ENCODE measurements at places on chromosomes 3 and 15. TPM values are rescaled to one million over a fixed set of nuclear protein-coding genes. Genes with fewer than 3 reads are reported as not detected.
A peak's percentile ranks its signal among the peaks of the same experiment; 100 is the strongest.

The ERICH6 gene
- total RNA-seq = not detected

The PRR23E gene
- total RNA-seq = not detected

- DNase-seq = no peak
Measured at GRCh38 chr3:86245360-86245759, 745.6 kb downstream of the VGLL3 start.

DNA sequence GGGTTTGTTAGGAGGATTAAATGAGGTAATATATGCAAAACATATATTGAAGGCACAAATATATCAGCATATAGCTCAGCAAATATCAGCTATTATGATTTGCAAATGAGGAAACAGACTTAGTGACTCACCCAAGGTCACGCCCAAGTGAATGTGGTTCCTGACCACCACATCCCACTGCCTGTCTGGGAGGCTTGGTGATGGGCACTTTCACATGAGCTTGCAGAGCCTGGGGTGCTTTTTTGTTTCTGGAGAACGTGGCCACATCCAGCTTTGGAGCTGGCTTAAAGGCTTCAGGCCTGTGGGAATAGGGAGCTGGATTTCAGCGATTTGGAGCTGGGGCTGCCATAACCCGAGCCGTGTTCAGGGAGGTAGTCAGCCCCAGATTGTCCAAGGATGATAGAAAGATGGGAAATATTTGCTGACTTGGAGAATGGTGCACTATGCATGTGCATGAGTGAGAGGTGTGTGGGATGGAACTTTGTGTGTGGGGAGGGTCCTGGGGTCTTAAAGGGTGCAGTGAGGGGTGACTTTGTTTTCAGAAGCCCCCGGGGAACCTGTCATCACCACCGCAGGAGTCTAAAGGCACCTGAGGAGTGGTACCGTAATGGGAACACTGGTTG lies 12.0 kb upstream of the FGD5 start:
- no peak for DNase-seq

GRCh38 chr3:192857260-192857661 lies 60.4 kb downstream of the MB21D2 start:
- no peak for DNase-seq

DNA sequence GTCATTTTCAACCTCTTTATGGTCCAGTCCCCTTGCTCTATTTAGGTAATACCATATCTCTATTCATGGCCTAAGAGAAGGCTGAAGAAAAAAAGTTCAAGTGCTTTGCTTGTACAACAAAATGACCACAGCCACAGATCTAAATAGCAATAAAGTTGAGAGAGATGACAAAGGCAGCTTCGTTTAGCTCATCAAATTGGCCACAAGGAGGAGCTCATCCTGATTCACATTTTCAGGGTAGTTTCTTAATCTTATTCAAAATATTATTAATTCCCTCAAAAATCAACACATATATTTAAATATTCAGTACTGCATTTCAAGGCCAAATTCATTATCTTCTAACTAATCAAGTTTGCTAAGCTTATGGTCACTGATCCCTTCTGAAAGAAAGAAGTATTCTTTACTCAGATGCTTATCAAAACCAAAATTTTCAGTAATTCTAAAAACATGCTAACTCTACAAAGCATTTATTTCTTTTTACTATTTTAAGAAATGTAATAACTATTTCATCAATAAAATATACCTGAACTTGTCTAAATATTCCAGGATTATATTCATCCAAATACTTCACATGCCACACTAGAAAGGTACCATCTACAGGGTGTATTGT lies 85.5 kb downstream of the DMXL2 start:
- no peak for DNase-seq

The GOLGA8T gene
- total RNA-seq = 1.4 TPM

The ZDHHC23 gene
- total RNA-seq = 2.2 TPM

DNA sequence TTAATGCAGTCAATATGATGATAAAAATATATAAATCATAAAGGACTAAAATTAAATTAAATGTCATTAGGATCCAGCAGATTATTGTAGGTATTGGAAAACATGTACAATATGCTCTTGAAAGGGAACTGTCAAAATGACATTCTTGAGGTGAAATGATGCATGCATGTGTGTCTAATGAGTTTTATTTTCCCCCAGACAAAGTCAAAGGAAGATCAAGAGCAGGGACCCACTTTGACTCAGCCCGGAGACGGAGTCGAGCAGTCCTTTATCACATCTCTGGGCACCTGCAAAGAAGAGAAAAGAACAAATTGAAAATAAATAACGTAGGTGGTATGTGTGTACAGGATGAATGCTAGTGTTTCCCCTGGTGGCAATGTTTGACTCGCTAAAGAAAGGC lies 194.1 kb downstream of the KCNH8 start:
- DNase-seq = no peak

The LYZL4 gene
- not detected for total RNA-seq

- no peak for DNase-seq
Measured at GRCh38 chr15:70054366-70054765, 43.4 kb downstream of the TLE3 start.

DNA sequence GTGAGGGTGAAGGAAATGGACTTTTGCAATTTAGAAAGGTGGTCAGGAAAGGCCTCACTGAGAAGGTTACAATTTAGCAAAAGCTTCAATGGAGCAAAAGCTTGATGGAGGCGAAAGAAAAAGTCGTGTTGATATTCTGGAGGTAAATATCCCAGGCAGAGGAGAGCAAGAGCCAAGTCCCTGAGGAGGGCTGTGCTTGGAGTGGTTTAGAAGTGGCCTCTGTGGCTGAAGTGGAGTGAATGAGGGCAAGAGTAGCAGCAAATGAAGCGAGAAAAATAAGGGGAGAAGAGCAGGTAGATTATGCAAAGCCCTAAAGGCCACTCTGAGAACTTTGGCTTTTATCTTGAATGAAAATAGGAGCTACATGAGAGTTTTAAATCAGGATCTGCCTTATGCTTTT lies 54.1 kb downstream of the GUCA1C start:
- no peak for DNase-seq

- DNase-seq = no peak
Measured at GRCh38 chr15:37537802-37538201, 396.6 kb upstream of the TMCO5A start.

GRCh38 chr3:125602752-125603649 lies 7.7 kb upstream of the OSBPL11 start:
- no peak for DNase-seq

The CTXN2 gene
- total RNA-seq = not detected

DNA sequence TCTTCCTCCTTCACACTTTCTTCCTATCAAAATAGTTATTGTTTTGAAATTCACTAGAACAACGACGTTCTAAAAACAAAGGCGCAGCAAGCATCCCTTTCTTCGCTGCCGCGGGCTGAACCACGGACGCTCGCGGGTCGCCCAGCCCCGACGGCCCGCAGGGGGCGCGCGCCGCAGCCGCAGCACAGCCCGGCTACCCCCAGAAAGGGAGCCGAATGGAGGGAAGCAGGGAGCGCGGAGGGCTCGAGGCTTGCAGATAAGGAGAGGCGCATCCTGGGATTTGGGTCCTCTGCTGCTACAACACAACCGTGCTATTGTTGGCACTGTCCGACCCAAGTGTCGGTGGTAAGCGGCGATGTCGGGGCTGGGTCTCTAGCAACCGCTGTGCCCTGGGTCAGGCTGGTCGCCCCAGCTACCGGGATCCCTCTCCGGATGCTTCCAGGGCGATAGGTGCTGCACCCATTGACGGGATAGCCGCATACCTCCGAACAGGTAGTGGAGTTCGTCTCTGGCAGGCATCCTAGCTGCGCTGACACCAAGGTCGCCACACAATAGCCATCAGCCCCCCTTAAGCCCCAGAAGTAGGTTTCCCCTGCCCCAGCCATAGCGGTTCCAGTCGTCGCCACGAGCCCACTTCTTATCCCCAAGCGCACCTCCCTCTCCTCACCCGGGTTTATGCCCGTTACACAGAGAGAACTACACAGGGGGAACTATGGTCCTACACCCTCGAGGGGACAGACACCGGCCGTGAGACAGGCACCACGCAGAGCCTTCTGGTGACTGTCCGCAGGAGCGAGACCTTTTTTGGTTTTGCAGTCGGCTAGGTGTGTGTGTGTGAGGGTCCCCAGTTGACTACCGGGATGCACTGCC lies 6.0 kb downstream of the ONECUT1 start:
- no peak for DNase-seq

DNA sequence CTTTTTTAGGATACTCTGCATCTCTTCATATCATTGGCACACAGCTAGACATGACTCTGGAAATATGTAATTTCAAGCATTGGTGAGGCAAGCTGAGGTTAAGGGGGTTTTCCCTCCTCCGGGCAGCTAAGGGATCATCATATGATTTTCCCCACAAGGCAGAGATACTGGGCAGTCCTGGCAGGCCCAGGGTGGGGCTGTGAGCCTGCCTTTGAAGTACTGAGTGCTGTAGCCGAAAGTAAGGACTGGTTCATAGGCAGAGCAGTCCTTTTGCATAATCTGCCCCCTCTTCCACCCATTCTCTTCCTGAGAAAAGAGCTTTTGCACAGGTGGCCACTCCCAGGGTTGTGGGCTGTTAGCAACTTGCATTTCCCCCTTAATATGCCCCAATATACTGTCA lies 168.8 kb upstream of the MANF start:
- DNase-seq = no peak

The POLR2M gene
- 51.2 TPM for total RNA-seq

The IGDCC3 gene
- total RNA-seq = not detected

GRCh38 chr3:9791127-9791526 lies 1.1 kb downstream of the TADA3 start:
- no peak for DNase-seq

The XYLB gene
- 1.6 TPM for total RNA-seq

GRCh38 chr15:77538027-77538451 lies 94.7 kb downstream of the LINGO1 start:
- DNase-seq = no peak

DNA sequence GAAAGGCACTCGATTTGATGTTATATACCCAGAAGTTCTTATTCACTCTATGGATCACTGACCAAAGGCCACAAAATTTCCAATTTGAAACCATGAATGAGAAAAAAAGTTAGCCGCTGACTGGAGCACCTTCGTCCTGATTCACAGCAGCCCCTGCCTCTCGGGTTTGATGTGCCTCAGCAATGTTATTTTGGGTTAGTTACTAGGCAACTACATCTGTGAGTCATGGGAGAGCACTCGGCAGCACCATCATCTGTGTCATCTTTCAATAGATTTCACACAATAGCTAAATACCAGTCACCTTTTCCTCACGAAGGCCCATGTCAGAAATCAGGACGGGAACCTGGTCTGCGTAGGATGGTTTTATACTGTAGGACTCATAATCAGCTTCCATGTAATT lies 269.2 kb downstream of the ZBBX start:
- DNase-seq = peak; percentile 17

- DNase-seq = no peak
Measured at GRCh38 chr15:81152339-81152738, 18.3 kb downstream of the CFAP161 start.

GRCh38 chr3:107913701-107914100 lies 177.1 kb downstream of the CD47 start:
- DNase-seq = no peak

- no peak for DNase-seq
Measured at GRCh38 chr15:73357999-73358665, 10.6 kb downstream of the HCN4 start.

DNA sequence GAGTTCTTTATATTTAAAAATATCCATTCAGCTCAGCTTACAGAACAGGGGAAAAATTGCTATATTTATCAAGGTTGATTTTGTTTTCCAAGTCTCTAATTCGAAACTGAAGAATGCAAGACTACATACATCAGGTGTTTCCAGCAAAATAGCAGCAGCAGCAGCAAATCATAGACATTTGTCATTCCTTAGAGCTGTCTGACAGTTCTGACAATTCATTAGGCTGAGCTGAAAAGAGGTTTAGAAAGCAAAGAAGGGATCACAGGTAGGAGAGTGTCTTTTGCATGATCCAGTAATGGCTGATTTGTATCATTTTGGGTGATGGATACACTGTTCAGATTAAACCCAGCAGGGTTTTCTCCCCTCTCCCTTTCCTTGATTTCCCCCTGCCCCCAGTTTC lies 545.7 kb downstream of the MCTP2 start:
- DNase-seq = no peak

GRCh38 chr15:62726461-62726860 lies 316.1 kb upstream of the TPM1 start:
- no peak for DNase-seq

- DNase-seq = no peak
Measured at GRCh38 chr15:77607111-77607893, 25.4 kb downstream of the LINGO1 start.

The CTNNB1 gene
- total RNA-seq = 169 TPM

The DLL4 gene
- 8.5 TPM for total RNA-seq

DNA sequence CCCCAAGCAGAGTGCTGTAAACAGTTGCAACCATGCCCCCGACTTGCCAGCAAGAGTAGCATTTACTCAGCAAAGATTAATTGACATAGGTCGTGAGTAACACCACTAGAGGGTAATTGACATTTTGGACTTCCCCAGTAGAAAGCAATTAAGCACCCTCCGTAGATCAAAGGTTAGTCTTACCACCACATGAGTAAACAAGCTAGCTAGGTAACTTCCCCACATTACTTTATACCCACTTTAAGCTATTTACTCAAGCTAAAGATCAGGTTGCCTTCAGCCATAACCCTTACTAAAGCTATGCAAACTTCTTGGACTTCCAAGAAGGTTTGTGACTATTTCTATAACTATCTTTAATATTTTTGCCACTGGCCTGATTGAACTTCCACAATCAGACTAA lies 1072.7 kb downstream of the OTOL1 start:
- no peak for DNase-seq

The MESD gene
- total RNA-seq = 19.4 TPM

GRCh38 chr15:61556037-61556648 lies 327.0 kb upstream of the RORA start:
- DNase-seq = no peak

DNA sequence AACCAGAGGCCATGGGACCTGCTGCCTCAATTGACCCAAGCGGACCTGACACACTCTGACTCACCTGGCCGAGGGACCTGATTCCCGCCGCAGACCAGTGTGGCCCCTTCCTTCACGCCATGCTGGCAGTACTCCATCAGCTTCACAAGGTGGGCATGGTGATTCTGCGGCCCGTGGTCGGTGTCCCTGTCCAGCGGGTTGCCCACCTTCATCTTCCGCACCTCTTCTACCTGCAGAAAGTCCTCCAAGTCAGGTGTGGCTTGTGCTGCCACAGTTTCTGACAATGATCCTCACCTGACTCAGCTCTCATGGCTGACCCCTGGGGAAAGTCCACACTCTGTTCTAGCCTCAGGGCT lies 25.9 kb upstream of the SLC41A3 start:
- no peak for DNase-seq

All from left cardiac atrium (tissue), 4 donors.